ENCODE measurements at places on chromosomes 16 and 17.

- no peak for DNase-seq
Observed at GRCh38 chr17:82019690-82020571, 2.7 kb downstream of the CENPX start.

DNA sequence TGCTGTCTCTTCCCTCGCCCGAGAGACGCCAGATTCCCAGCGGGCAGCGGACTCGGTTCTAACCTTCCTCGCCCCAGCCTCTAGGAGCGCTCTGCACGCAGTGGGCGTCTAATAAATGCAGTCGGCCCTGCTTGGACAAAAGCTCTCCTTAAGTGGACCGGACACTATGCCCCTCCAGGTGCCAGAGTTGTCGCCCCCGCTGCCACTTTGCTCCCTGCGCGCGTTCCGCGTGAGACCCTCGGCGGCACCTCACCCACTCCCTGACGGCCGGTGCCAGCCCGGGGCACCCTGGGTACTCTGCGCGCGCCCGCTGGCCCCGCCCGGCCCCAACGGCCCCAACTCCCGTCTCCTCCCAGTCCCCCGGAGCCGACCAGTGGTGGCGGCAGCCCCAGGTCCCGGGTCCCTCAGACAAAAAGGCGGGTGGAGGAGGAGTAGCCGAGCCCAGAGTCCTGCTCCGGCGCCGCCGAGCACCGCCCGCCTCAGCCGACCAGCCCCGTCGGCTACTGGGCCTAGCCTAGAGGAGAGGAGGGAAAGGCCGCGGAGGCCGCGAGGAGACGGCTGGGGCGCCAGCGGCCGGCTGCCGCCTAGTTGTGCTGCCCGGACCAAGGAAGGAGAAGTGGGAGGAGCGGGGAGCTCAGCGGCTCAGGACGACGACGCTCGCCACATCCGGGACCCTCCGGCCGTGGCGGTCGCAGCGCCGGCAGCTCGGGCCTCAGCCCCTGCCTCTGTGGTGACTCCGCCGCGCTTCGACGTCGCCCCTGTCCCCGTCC lies 123.0 kb downstream of the GOSR1 start:
- DNase-seq: no peak

DNA sequence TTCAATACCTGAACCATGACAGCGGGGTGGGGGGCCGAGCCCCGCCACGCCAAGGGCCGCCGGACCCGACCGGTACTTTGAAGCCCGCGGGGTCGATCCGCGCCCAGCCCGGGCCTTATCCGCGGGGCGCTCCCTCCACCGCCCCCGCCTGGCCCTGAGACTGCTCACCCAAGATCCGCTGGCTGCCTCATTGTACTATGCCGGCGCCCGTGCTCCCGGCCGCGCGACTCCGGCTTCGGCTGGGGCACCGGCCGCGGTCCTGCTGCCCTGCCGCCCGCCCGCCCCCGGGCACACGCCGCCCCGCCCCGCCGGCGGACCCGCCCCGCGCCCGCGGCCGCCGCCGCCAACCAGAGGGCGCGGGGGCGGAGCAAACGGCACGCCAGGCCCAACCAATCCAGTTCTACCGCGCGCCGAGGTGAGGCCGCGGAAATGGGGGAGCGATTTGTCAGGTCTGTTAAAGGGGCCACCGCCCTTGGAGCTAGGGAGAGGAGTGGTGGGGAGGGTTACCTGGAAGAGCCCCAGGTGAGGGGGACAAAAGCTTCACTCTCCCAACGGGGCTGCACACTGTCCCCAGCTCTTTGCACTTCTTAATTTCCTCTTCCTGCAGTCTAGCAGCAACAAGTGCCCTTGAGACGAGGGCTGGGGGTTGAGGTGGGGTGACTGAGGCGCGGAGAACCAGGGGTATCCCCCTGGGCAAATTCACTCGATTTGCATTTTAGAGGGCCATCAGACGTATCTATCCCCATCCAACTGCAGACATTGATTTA lies at the start of gene TEX2:
Gene TEX2 (minus strand): TSS at position 261 of the 767 bp plus-strand sequence. CDS start 49,043 bp downstream, outside the sequence.
- no peak for DNase-seq

DNA sequence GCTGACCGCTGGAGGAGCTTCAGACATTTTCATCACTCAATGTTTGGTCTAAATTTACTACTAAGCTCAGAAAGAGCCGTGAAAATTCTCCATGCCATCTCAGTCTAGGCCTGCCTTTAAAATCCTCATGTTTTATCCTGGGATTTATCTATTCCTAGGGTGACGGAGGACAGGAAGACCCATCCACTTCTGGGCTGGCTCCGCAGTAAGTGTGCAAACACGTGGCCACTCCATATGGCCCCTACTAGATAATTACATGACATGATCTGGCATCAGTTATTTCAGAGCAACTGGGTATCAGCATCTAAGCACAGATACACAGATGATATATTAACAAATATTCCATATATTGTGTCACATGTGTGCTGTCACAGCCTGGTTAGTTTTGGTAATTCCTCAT lies 77.8 kb upstream of the HS3ST4 start:
- DNase-seq: no peak

- DNase-seq: no peak
Observed at GRCh38 chr16:55015181-55015913, 84.7 kb downstream of the IRX5 start.

DNA sequence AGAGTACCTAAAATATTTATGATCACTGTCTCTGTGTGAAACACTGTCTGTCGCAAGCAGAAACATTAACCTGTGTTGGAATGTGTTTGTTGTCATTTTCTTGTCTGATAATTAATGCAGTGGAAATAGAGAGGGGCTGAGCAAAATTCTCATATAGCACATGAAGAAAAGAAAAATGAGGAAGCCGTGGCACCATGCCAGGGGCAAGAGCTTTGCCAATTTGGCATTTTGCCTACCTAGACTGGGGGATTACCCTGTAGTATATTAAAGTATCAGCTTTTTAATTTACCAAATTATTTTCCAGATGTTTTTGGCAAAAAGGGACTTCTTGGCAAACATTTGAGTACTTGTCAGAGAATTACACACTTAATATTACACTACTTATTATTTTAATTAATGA lies 1326.6 kb upstream of the GOT2 start:
- DNase-seq: no peak

DNA sequence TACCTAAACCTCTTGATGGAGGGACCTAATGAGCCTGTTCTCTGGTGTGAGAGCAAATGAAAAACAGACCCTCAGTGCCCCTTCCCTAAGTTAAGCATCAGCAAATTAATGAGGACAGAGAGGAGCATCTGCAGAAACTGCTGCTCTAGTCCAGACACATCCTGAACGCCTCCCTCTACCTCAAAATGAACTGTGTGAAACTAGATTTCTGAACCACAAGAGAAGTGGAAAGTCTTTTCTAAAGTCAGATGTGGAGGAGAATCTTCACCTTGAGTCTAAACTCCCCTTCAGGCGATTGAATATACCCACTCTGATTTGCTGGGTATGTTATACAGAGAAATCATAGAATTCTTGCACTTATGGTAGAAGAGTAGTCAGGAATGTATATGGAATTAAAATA lies 104.4 kb upstream of the AMZ2 start:
- no peak for DNase-seq

- no peak for DNase-seq
Observed at GRCh38 chr17:72788950-72789585, 303.4 kb downstream of the SLC39A11 start.

- DNase-seq: no peak
Observed at GRCh38 chr17:34883106-34884000, 77.9 kb downstream of the CCT6B start.

GRCh38 chr17:68248891-68249290 lies 1.0 kb downstream of the AMZ2 start:
- no peak for DNase-seq

DNA sequence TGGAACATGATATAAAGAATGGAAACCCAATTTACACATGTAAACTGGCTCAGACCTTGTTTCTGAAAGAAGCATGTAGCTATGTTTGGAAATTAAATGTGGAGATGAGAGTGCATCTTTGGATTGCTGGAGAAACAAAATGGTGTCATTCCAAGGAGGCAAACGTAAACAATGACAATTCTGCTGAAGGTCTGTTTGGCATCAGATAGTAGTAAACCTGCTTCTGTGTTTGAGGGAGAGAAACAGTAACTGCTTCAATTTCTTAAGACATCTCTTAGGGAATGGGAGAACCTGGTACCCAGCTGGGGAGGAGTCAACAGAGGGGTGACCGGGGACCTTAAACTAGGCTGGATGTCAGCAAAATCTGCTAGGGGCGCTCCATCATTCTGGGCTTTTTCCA lies 23.5 kb downstream of the GPRC5B start:
- DNase-seq: no peak

DNA sequence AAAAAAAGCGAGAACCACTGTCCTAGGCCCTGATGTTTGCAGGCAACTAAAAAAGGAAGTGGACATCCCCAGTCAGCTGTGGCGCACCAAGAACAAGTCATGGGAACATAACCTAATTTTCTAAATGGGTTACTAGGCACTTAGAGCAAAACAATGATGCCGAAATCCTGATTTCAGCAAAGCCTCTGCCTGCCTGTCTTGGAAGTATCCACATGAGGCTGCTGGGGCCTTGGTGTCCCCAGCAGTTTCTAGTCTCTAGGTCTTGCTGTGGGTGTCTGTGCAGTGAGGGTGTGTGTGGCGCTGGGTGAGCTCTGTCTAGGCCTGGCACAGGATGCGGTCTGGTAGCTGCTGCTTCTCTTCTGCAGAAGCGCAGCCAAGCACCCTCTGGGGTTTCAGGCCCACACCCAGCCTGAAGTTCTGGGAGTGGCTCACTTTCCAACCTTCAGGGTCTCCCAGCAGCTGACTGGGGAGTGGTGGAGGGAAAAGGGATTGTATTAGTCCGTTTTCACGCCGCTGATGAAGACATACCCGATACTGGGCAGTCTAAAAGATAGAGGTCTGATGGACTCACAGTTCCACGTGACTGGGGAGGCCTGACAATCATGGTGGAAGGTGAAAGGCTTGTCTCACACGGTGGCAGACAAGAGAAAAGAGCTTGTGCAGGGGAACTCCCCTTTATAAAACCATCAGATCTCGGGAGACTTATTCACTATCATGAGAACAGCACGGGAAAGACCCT lies 21.1 kb downstream of the STH start:
- no peak for DNase-seq

GRCh38 chr17:81859906-81860755 lies at the start of gene P4HB:
Gene P4HB, minus strand, starts transcription at chr17:81860535. Its CDS starts 64 bp downstream, at chr17:81860471.
- no peak for DNase-seq

DNA sequence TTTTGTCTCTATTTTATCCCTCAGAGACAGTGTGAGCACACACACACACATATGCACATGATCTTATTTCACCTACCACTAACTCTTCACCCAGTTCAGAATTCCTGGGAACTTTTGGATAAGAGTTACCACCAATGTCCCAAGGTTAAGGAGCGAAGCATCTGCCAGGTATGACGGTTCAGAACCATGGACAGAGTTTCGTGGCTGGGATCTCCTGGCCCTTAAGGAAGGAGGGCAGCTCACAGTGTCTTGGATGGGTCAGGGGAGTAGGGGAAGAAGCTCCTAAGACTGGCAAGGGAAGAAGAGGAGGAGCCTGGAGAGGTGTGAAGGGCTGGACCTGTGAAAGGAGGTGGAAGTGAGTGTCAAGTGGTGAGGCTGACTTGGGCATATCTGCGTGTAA lies 23.0 kb upstream of the TMEM132E start:
- no peak for DNase-seq

DNA sequence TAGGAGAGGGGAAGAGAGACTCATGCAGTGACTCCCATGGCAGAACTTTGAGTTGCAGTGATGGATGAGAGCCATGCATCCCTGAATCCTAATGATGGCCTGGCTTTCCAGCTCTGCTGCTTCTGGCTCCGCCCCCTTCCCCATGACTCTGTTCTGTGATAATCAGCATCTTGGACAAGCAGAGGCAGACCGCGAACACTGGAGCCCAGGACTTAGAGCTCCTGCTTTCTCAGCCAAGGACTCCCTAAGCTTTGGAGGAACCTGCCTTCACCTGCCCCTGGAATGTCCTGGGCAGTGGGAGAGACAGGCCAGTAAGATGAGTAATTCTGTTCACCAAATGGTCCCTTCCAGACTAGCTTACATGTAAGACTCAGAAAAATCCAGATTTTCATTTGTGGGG lies 12.5 kb downstream of the CCDC92B start:
- no peak for DNase-seq

DNA sequence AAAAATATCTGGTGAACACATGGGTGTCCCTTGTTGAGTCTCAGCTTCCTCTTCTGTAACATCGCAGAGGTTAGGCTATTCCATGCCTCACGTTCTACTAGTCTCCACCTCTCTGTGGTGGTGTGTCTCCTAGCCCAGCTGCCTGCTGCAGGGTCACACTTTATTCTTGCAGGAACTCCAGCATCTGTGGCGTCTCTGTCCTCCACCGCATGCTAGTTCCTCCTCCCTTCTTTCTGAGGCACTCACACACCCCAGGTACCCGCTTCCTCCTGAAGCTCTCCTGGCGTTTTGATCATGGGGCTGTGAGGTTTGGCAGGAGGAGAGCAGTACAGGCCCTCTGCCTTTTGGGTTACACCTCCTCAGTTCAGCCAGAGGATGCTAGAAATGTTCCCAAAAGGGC lies 9.9 kb upstream of the TEX2 start:
- DNase-seq: no peak

GRCh38 chr16:29883987-29884386 lies 15.4 kb downstream of the SEZ6L2 start:
- DNase-seq: no peak

GRCh38 chr16:6016530-6017184 lies 919.1 kb upstream of the EEF2KMT start:
- DNase-seq: no peak

DNA sequence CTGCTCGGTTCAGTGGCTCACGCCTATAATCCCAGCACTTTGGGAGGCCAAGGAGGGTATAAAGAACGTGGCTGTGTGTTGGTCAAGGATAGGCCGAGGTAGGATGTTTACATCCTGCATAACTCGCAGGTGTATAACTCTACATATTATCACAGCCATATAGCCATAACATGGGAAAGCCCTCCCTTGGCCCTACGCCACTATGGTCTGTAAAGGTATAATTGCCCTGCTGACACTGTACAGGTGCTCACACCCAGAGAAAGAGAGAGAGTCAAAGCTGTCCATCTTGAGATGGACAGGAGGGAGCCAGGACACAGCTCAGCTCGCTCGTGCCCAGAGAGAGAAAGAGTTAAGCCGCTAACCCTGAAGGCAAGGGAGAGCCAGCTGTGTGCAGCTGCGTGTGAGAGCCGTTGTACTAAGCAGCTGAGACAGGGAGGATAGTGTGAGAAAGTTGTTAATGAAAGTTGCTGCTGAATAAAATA lies 30.4 kb upstream of the DHX8 start:
- DNase-seq: no peak

GRCh38 chr17:47952171-47953021 lies 5.3 kb downstream of the PRR15L start:
- no peak for DNase-seq

GRCh38 chr17:1943436-1943831 lies 81.7 kb downstream of the RTN4RL1 start:
- DNase-seq: no peak

DNA sequence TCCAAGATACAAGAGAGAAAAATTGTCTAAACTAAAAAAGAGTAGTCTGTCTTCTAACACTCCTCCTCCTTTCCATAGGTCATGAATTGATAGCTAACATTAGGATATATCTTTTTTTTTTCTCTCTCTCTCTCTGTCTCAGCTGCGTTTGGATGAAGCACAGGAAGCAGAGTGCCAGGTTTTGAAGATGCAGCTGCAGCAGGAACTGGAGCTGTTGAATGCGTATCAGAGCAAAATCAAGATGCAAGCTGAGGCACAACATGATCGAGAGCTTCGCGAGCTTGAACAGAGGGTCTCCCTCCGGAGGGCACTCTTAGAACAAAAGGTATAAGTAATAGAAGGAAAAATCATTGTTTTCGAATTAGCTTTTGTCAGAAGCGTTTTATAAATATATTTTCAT lies 32.9 kb downstream of the ABHD15 start:
- no peak for DNase-seq

All from SIG-M5 (cell line).